Choroid plexus epithelial cell (primary cell): ENCODE measurements at places on chromosomes 12 and 14.
A peak's percentile ranks its signal among the peaks of the same experiment; 100 is the strongest.

GRCh38 chr12:5096241-5096924 is 52.7 kb downstream of the KCNA5 start:
- DNase-seq: peak; percentile 25

- DNase-seq: no peak
These were observed 16.4 kb upstream of the PITPNM2 start for GRCh38 chr12:123167329-123167728.

DNA sequence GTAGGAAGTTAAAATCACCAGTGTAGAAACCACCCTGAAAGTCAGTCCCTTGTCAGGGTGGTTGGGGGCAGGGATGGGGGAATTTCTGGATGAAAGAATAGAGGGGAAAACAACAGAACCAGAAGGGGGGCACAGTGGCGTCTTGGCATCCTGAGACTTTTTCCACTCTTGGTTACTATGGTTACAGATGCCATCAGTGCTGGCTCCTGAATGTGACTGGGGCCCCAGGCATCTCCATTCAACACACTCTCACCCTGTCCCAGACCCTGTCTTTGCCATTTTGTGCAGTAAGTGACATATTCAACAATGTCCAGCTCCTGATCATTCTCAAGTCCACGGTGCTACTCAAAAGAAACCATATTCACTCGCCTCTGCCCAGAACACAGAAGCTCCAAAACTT is 11.3 kb downstream of the KCNK10 start:
- no peak for DNase-seq

DNA sequence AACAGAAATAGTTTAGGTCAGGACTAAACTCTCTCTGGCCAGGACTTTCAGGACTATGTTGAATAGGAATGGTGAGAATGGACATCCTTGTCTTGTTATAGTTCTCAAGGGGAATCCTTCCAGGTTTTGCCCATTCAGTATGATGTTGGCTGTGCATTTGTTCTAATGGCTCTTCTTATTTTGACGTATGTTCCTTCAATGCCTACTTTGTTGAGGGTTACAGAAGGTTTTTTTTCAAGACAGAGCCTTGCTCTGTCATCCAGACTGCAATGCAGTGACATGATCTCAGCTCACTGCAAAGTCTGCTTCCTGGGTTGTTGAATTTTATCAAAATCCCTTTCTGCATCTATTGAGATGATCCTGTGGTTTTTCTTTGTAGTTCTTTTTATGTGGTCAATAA is 79.5 kb upstream of the NID2 start:
- DNase-seq: no peak

DNA sequence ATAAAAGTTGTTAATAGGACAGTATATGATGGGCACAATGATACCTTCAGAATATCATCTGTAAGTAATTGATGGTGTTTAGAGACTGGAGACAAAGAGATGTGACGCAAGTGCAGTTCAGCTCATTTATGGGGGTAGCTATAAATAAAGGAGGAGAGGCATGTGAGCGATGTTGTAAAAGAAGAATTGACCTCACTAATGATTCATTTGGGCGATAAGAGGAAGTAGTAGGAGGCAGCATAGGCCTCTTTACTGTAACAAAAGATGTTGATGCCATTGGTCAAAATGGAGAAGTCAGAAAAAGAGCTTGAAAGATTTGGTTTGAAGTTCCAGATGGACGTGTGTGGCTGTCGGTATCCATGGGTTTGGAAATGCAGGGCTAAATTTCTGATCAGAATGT is 70.0 kb downstream of the FLRT2 start:
- peak; percentile 65 for DNase-seq

GRCh38 chr14:91153360-91153759 is 39.5 kb downstream of the DGLUCY start:
- DNase-seq: no peak

GRCh38 chr14:34522496-34522895 is 17.0 kb downstream of the EAPP start:
- no peak for DNase-seq

GRCh38 chr12:92912052-92912451 is 17.0 kb downstream of the EEA1 start:
- DNase-seq: no peak

DNA sequence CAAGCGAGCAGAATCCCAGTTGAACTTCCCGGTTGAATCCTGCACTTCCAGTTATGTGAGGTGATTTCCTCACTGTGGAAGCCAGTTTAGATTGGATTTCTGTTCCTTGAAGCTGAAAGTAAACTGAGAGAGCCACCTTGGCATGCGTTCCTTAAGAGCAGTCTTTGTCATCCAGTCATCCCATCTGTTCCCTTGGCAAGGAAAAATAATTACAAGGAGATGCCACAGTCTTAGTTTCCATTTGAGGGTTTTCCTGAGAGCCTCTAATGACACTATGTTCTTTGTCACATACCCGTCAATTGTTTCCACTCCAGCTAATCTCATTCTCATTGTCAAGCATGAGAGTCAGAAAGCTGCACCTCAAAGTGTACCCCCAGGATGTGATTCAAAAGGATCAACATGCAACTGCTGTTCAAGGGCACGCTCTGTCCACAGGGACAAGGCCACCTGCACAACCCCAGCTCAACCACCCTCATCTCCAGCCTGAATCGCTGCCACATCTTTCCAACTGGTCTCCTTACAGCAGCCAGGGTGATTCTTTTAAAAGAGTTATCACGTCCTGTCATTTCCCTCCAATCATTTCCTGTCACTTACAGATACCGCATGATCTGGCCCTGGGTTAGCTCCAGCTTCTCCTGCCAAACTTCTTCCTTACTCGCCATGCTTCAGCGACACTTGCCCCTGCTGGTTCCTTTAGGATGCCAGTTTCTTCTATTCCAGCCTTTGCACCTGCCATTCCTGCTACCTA is 18.0 kb upstream of the TCP11L2 start:
- no peak for DNase-seq

GRCh38 chr14:89842837-89843236 is 111.7 kb downstream of the EFCAB11 start:
- DNase-seq: no peak

DNA sequence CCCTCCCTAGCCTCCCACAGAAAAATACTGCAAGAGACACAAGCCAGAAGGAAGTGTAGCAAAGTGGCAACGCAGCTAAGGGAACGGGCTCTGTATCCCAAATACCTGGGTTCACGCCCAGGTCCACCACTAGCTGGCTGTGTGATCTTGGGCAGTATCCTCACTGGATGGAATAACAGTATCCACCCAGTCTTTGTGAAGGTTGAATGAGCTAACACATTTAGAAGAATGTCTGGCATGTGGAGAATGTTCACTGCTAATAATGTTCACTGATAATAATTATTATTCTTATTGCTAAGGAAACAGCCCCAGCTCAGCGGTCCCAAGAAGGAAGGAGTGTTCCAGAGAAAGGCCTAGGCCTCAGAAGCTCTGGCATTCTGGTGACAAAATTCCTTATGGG is 70.9 kb downstream of the VWF start:
- DNase-seq: peak; percentile 83

GRCh38 chr12:92384571-92384970 is 238.9 kb upstream of the BTG1 start:
- DNase-seq: no peak

- DNase-seq: peak; percentile 77
These were observed 59.1 kb downstream of the DCAF5 start for GRCh38 chr14:69093631-69094421.

GRCh38 chr14:31138301-31138700 is 69.3 kb downstream of the HECTD1 start:
- DNase-seq: peak; percentile 42

DNA sequence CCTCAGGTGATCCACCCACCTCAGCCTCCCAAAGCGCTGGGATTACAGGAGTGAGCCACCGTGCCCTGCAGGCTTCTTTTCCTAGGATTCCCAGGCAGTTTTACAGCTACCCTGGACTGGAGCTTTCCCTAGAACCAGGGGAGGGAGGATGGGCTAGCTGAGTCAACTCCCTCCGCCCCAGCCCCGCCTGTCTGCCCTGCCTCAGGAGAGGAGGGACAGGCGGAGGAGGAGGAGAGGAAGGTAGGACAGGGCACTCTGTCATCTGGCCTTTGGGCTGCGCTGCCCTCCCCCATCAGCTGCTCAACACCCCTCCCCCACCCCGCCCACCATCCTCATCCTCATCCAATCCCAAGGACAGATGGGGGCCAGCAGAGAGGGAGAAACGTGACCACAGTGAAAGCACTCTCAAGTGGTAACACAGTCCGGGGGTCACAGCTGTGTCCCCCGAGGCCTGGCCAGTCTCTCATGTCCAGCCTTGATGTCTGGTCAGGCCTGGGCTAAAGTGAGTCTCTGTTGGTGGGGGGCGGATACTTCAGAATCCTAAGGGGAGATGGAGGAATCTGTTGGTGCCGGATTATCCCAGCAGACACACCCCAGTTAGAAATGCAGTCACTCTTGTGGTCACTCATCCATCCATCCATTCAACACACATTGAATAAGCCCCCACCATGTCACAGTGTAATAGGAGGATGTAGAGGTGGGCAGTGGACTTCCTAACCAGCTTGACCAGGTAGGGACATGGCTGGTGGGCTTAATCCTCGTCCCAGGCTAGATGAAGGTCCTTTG is 12.3 kb downstream of the FIGNL2 start:
- DNase-seq: no peak

- no peak for DNase-seq
These were observed 1.4 kb downstream of the BCL11B start for GRCh38 chr14:99270458-99271220.

DNA sequence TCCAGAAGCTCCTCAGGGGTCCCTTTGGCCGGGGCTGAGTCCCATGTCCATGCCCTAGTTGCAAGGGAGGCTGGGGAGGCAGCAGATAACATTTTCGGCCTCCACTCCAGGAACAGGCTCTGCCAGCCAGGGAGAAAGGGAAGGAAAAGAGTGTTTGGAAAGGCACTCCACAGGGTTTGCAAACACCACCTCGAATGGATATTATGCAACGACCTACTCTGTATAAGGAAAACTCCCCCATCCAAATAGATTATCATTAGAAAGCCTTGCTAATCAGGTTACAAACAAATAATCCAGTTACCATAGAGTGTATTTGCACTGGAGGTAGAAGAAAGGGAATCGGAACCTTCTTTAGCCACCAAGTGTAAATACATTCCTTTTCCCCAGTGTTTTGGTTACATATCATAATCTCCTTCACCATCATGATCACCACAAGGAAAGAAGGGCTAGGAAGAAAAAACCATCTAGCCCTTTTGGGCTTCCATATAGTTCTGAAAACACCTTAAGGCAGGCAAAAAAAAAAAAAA is 40.4 kb downstream of the TMCC3 start:
- DNase-seq: no peak

DNA sequence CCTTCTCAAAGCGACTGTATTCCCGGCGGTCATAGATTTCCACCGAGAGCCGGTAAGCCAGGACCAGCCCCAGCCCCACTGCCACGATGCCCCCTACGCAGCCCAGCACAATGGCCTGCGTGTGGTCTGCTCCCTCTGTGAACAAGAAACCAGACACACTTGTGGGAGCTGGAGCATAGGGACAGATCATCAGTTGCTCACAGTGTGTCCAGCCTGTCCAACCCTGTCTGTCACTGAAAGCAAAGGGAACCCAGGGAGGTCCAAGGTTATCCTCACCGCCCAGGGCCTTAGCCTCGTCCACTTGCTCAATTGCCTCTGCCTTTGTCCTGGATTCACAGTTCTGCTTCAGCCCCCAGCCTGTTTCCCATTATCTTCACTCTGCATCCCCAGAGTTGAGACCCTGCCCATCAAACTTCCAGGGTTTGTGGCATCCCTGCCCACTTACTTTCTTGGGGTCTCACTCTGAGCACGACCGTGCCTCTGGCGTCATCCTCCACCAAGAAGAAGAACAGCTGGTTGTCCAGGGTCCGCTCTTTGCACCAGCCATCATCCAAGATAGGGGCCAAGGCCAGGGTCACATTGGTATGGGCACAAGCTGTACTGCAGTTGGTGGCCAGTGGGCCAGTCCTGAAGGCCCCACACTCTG is 11.3 kb upstream of the CSAD start:
- no peak for DNase-seq

GRCh38 chr12:100737168-100737567 is 57.4 kb upstream of the ANO4 start:
- DNase-seq: peak; percentile 1

- DNase-seq: no peak
These were observed 76.3 kb downstream of the ESR2 start for GRCh38 chr14:64217834-64218233.

GRCh38 chr12:67318786-67319185 is 49.6 kb downstream of the CAND1 start:
- no peak for DNase-seq

- no peak for DNase-seq
These were observed at the start of gene PTPRB for GRCh38 chr12:70637303-70638085. Gene PTPRB (minus strand): TSS chr12:70637429. CDS start chr12:70637395, 34 bp downstream.

DNA sequence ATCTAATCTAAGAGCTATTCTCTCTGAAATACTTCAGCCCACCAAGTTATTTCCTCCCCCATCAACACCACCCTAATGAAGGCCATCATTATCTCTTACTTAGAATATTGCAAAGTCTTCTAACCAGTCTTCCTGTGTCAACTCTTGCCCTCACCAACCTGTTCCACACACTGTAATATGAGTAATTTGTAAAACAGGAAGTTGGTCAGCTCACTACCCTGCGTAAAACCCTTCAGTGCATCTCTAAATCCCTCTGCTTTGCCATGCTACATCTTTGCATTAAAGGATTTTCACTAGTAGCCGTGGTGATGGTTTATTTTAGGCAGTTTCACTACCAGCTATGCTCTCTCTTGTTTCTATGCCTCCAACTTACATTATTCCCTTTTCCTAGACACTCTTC is 70.0 kb downstream of the KIF21A start:
- no peak for DNase-seq

GRCh38 chr12:111197376-111197944 is 171.4 kb downstream of the PHETA1 start:
- DNase-seq: no peak

- DNase-seq: no peak
These were observed 104.5 kb downstream of the PRICKLE1 start for GRCh38 chr12:42484996-42485395.

GRCh38 chr14:74841230-74842207 is 34.4 kb downstream of the PROX2 start:
- DNase-seq: no peak

DNA sequence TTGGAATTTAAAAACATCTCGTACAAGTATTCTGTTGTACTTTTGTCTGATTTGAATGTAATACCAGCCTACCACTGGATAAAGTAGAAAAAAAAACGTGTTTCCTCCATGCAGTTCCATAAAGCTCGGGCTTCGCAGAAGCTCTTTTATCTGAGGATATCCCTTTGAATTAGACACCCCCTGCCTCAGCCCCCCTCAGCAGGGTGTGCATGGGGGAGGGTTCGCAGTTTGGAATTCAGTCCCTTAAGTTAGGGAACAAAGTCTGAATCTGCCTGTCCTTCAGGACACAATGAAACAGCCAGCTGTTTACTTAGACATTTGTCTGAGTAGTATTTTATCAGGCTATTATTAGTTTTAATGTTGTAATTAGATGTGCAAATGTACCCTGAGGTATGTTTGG is 234.0 kb upstream of the CAND1 start:
- no peak for DNase-seq

DNA sequence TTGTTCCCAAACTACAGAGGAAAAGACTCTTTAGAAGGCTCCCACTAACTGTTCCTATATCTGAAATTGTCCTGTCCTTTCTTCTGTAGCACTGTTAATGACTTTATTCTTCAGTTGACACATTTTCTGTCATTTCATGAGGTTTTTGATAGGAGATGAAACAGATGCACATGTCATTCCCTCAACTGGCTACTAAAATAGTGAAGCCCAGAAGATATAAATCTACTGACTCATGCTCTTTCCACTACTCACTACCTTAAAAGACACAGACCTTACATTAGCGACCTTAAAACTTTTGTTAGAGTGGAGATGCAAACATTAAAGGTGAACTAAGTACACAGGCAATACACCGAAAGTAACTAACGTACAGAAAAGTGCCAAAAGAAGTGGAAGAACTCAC is 59.5 kb upstream of the ANKS1B start:
- no peak for DNase-seq
